ENCODE measurements at places on chromosomes 11 and 22.

GRCh38 chr11:60872961-60873524 is 5.7 kb downstream of the ZP1 start:
- no peak for DNase-seq

- no peak for DNase-seq
Measured at GRCh38 chr22:23632178-23632577, at the start of gene DRICH1. Gene DRICH1, minus strand, starts transcription at chr22:23632321. Its CDS starts 298 bp downstream, at chr22:23632023.

DNA sequence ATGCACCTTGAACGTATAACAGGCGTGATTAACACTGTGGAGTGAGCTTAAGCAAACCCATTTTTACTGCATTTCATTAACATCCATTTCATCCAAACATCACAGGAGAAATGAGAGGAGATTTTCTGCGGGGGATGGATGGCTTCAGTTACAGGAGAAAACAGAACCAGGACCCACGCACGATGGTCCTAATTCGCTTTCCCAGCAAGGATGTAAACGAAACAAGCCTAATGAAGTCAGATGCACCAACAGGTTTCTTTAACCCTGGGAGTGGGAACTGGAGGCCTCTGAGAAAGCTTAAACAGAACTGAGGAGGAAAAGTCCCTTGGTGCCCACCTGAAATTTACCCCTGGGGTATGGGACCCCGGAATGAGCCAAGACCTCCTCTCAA is 2.7 kb downstream of the CADM1 start:
- no peak for DNase-seq

DNA sequence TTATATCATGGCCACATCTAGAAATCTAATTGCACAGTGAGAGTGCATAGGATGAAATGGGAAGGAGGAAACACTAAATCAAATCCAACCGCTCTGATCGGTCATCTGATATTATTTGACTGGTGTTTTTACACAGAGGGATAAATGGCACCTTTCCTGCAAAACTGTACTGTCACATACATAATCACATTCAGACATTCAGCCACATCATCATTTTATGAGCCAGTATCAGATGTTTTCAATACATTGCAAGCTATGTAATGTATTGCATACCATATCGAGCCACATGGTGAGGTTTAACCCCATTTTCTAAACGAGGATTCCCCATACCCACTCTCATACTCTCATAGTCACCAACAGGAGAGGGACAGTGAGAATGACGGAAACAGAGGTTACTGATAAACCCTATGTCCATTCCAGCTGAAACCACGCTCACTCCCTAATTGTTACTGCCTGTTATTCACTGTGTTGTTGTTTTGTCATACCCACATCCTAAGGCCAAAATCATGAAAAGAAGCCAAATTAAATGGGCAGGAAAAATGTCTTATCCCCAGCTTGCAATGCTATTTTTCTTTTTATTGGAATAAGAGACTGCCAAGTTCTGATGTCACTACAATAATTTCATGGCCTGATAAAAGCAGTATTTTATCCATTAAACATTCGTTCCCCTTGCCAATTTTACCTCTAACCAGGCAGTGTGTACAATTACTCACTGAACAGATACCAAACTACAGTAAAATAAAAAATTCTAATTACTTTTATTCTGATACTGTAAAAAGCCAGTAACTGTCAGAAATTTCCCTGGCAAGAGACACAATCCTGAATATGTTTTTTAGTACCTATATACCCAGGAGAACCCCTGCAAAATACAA is 9.0 kb downstream of the CDON start:
- DNase-seq, result no peak

DNA sequence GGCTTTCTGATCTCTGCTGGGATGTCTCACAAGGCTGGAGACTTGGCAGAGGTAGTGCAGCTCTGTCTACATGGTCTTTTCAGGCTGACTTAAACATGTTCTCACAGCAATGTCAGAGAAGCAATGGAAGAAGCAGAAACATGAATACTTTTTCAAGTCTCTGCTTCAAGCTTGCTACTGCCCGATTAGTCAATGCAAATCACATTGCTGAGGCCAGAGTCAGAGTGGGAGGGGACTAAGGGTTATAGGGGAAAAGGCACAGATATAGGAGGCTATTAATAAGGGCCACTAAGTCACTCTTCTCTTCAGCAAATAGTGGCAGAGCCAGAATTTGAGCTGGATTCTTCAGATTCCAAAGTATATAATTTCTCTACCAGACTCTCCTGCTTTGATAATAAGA is 390.5 kb downstream of the TMEM135 start:
- no peak for DNase-seq

- DNase-seq, result no peak
Measured at GRCh38 chr11:104337273-104337672, 173.3 kb upstream of the PDGFD start.

- DNase-seq, result no peak
Measured at GRCh38 chr11:74212533-74212932, 41.4 kb downstream of the PPME1 start.

DNA sequence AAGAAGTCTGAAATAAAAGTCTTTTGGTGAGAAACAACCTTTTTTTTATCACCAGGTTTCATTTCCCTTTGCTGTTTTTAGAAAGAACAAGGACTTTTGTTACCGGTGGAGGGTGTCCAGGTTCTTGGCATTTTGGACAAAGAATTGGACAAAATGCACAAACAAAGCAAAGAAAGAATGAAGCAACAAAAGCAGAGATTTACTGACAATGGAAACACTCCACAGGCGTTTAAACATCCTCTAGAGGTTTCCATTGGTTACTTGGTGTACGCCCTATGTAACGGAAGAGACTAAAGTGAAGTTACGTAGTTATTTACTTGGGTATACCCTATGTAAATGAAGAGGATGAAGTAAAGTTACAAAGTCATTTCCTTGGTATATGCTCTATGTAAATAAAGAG is 1487.0 kb downstream of the LRRC4C start:
- DNase-seq, result no peak

DNA sequence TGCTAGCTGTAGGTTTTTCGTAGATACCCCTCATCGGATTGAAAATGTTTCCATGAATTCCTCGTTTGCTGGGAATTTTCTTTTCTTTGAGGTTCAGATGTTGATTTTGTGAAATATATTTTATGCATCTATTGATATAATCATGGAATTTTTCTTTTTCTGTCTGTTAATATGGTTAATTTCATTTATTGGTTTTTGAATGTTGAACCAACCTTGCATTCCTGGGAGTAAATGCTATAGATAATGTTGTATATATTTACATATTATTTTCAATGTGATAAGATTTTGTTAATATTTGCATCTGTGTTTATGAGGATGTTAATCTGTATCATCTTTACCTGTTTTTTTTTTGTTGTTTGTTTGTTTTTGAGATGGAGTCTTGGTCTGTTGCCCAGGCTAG is 10.6 kb upstream of the NDUFA6 start:
- no peak for DNase-seq

GRCh38 chr11:71327156-71328085 is 75.0 kb upstream of the SHANK2 start:
- no peak for DNase-seq

- DNase-seq, result no peak
Measured at GRCh38 chr11:32916994-32917393, 24.4 kb downstream of the QSER1 start.

DNA sequence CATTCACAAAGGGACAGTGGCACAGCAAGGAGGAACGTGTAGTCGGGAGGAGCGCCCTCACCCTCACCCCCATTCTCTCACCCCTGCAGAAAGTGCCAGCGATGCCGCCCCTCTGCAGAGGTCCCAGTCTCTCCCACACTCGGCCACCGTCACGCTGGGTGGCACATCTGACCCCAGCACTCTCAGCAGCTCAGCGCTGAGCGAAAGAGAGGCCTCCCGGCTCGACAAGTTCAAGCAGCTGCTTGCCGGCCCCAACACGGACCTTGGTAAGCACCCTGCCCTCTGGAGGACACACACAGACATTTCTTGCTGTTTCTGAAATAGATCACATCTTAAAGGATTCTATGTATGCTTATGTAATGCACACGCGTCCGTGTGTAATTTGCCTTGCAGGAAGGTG is 34.9 kb downstream of the TBC1D22A start:
- DNase-seq, result no peak

DNA sequence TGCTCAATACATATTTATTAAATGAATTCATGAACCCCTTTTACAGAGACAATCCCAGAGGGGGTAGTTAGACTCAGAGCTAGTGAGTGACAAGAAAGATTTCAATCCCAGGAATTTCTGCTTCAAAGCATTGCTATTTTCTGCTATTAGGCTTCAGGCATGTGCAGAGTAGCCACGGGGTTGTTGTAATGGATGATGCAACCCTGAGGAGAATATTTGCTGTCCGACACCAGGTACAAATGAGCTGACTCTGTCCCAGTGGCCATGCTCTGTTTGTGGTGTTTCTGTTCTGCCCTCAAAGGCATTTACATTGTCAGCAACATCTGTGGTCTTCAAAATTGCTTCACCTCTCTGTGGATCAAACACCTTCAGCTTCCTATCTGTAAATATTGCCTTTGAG is 102.6 kb downstream of the CSNK2A3 start:
- no peak for DNase-seq

DNA sequence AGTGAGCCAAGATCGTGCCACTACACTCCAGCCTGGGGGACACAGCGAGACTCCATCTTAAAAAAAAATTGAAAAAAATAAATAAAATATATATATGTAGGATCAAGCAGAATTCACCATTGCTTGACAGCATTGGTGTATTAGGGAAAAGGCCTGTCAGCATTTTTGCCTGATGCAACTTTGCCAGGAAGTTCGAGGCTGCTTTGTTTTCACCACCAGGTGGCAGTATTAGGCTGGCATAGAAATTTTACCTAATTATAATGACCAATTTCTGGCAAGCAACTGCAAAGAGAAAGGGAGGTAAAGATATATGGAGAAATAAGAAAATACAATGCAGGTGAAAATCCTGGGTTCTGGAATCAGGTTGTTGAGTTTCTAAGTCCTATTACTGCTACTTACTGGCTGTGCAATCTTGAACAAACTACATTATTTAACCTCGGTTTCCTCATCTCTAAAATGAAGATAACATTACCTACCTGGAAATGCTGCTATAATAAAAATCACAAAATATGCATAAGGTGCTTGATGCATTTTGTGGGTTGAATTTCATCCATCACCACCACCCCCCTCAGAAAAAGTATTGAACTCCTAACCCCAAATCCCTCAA is 24.7 kb downstream of the LAYN start:
- peak; percentile 79 for DNase-seq

DNA sequence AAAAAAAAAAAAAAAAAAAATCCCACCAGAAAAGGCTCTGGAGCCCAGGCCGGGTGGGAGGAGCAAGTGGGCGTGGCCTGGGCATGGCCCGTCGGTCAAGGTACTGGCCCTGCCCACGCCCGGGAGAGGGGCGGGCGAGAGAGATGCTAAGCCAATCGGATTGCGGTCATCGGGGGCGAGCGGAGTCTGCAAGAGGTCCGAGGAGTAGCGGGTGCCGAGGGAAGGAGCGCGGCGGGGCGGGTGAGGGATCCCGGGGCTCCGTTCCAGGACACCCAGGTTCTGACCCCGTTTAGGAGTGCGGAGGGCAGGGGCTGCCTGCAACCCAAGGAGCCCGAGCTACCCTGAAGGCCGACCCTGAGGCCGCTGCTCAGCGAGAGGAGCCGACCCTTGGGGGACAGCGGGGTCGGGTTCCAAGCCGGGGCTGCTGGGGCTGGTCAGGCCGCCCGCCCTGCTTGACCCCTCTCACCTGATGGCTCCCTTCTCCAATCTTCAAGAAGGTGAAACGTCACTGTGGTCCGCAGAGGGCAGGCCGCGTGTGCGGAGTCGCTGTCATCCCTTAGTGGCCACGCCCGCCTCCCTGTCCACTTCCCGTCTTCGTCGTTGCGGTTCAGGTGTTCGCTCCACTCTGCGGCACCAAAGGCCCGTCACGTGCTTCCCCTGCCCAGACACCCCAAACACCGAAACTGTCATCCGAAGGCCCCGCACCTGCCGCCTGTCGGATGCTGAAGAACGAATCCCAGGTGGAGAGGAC is 11.1 kb upstream of the TAB1 start:
- peak; percentile 39 for DNase-seq

- no peak for DNase-seq
Measured at GRCh38 chr11:3186166-3186953, 21.2 kb upstream of the OSBPL5 start.

GRCh38 chr22:39923696-39924095 is 22.8 kb downstream of the GRAP2 start:
- DNase-seq, result no peak

DNA sequence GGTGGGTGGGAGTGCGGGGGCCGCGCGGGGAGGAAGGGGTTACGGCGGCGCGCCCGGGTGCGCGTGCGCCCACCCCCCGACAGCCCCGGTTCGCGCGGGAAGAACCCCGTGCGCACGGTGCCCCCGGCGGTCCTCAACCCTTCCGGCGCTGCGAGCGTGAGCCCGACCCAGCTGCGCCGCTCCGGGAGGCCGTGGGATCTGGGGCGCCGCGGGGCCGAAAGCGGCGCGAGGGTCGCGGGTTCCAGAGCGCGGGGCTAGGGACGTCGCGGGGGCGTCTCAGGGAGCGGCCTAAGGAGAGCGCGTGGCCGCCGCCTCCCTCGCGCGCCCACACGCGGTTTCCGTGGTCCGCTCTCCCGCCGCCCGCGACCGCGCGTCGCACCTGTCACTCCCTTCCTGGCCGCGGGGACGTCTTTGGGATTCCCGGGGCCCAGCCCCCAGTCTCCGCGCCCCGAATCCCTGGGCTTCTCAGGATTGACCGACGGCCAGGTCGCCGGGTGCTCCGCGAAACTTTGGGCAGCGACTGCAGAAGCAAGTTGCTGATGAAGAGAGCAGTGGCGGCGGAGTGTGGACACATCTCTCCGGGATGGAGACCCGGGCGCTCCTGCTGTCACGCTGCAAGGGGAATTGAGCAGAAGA is 582 bp downstream of the SREBF2 start:
- peak; percentile 40 for DNase-seq

GRCh38 chr22:19097518-19097917 is 24.7 kb downstream of the DGCR2 start:
- DNase-seq, result no peak

DNA sequence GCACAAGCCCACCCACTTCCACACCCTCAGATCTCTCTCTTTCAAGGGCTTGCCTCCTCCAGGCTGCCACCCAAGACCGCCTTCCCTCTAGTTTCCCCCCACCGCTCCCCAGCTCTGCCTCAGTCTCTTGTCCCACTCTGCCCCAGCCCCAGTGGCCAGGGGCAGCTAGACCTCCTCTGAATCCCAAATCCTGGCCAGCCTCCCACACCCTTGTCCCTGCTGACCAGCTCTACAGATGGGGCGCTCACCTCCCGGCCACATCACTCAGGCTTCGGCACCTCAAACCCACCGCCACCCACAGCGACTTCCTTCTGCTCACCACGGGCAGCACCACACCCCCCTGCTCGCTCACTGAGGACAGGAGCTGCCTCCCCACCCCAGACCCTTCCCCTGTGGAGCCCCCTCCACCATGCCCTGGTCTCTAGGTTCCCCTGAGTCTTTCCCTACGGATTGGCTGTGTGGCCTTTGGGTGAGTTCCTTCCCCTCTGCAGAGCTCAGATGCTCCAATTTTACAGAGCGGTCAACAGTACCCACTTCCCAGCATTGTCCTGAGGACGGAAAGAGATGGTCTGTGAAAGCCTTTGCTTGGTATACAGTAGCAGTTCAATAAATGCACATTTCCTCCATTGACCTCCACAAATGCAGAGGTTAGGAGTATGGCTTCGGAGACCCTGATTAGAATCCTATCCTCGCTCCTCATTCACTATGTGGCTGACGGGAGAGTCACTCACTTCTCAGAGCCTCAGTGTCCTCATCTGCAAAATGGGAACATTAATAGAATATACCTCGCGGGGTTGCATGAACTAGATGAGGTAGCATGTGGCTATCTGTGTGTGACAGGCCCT is 11.5 kb upstream of the SPI1 start:
- DNase-seq, result no peak

- DNase-seq, result no peak
Measured at GRCh38 chr11:102615077-102615893, 9.8 kb downstream of the MMP20 start.

- DNase-seq, result no peak
Measured at GRCh38 chr11:19777039-19777376, 64.4 kb downstream of the NAV2 start.

GRCh38 chr22:49548356-49549202 is 279.1 kb downstream of the BRD1 start:
- no peak for DNase-seq
